NCI-H1694 (cell line): ENCODE measurements at places on chromosomes 6 and 20.

DNA sequence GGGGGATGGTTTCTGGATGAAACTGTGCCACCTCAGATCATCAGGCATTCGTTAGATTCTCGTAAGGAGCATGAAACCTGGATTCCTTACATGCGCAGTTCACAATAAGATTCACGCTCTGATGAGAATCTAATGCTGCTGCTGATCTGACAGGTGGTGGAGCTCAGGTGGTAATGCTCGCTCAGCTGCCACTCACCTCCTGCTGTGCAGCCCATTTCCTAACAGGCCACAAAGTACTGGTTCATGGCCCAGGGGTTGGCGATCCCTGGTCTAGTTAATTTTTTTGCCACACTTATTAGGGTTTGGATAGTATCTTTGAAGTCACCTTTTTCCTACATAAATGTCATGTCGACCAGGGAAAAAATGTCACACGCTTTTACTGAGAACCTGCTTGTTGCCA lies 96.8 kb upstream of the MLIP start:
- DNase-seq: no peak

DNA sequence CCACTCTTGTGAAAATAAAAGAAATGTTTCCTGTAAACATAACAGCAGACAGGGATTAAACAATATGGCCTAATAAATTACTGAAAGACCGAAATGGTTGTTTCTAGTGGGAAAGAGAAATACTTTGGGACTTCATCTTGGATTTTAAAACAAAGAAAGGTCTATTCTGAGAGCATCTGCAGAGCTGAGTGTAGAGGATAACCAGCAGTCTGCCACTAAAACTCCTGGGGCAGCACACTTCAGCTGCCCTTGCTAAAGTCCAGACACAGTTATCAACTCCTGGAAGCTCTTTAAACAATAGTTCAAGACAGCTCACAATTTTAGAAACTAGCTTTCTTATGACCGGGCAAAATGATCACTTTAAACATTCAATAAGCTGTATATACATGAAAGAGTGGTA lies 38.6 kb downstream of the AKIRIN2 start:
- DNase-seq: no peak

GRCh38 chr6:157381631-157382621 lies 936 bp downstream of the ZDHHC14 start:
- no peak for DNase-seq

DNA sequence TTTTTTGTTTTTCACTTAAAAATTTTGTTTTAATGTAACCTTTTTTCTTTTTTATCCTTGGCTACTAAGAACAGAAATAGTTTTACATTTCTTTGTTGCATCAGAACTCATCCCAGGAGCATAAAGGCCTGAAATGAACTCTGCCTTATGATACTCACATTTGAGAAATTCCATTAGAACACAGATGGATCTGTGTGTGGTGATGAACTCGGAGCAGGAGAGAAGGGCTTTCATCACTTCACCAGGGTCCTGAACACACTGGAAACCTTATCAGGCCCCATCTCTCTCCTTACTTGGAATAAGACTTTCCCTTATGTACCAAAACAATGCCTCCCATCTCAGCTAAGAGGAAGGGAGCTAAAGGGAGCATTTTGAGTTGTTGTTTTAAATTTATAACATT lies 139.4 kb downstream of the PHF3 start:
- DNase-seq: no peak

GRCh38 chr6:122806291-122806690 lies 17.2 kb downstream of the SMPDL3A start:
- no peak for DNase-seq

DNA sequence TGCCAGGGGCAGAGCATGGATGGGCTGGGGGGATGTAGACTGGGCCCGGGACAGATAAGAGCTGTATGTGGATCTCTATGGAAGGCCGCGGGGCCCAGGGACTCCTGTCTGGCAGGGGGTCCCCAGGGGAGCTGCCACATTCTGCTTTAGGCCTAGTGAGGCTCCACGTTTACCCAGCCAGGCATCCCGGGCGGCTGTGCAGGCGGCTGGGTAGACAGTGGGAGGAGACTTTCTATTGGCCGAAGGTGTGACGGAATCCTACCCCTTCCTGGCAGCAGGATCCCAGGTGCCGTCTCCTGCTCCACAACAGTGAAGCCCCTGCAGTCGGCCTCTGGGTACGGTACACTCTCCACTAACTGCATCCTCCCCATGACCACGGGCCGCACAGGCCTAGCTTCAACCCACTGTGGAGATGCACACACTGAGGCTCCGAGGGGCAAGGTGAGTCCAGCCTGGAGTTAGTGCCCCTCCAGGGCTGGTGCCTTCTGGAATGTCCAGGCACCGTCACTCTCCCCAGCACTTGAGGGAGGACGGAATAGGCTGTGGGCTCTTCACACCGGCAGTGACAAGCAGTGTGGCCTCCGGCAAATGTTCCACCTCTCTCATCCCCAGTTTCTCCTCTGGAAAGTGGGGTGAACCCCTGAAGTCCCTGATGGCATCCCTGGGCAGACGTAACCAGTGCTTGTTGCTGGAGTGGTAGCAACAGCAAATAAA lies 36.8 kb upstream of the ZBP1 start:
- DNase-seq: no peak

DNA sequence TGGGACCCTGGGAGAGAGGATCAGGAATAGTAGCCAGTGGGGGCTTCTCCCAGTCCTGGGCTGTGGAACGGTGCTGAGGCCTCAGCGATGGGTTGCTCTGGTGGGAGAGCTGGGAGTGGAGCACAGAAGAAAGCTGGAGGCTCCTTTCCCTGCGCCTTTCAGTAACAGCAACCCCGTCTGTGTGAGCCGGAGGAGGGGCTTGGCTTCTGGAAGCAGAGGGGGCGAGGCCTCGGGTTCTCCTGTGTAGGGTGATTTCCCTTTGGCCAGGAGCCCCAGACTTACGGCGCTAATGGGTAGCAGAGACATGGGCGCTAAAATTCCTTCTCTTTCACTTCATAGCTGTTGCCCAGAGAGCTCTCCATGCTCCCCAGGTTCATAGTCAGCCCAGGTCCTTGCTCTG lies 55.0 kb downstream of the DAAM2 start:
- no peak for DNase-seq

DNA sequence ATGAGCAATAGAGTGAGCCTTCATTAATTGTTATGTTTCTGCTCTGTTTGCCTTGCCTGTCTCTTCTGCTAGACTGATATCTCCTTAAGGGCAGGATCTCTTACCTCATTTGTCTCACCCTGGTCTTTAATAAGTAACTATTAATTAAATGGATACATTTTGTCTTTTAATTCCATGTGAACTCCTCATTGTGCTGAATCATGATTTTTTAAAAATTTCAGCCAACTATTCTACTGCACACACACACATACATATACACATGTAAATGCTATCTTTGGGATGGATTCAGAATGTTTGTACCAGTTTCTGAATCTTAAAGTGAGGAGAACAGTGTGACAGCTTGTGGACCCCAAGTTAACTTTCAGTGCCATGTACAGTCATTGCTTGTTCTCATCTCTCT lies 731.1 kb upstream of the MAP3K7 start:
- no peak for DNase-seq

- no peak for DNase-seq
These were observed 7.0 kb upstream of the DACT2 start for GRCh38 chr6:168326294-168327261.

- no peak for DNase-seq
These were observed 122.0 kb upstream of the SPTLC3 start for GRCh38 chr20:12886618-12887363.

DNA sequence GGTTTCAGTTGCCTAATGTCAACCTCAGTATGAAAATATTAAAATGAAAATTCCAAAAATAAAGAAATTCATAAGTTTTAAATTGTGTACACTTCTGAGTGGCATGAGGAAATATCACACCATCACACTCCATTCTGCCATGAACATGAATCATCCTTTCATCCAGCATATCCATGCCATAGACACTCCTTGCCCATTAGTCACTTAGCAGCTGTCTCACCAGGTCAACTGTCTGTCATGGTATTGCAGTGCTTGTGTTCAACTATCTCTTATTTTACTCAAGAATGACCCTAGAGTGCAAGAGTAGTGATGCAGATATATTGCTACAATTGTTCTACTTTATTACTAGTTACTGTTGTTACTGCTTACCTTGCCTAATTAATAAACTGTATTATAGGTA lies 712.4 kb downstream of the EPHA7 start:
- no peak for DNase-seq

GRCh38 chr6:31495580-31495979 lies 2.4 kb upstream of the MICB start:
- DNase-seq: no peak

DNA sequence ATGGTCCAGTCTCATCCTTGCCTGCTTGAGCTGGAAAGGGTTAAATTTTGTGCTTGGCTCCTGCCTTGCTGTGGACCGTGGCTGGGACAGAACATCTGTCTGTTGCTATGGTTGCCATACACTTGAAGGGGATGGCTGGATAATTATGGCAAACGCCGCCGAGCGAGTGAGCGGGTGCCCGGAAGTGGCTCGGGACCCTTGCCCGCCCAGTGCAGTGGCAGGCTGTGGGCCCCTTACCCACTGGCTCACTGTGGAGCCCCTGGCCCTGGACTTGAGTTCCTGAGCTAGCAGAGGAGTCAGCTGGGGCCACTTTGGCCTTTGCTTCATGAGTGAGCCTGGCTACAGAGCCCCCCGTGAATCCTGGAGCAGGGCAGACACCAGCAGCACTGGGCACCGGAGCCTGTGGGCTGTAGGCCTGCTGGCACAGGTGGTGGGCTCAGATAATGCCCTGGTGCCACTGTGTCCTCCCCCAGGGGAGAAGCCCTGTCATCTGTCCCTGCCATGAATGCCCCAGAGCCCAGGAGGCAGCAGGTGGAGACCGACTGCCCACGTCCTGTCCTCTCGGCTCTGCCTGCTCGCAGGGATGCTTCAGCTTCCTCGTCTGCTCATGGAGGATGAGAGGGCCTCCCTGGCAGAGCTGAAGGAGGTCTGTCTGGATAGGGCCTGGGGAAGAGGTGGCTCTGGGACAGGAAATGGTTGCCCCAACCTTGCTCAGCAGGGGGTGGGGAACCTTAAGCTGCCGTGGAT lies 25.5 kb upstream of the NOL4L start:
- no peak for DNase-seq

- DNase-seq: no peak
These were observed 66.8 kb downstream of the CDK19 start for GRCh38 chr6:110748453-110748852.

GRCh38 chr6:139452148-139452876 lies 77.9 kb upstream of the CITED2 start:
- no peak for DNase-seq

DNA sequence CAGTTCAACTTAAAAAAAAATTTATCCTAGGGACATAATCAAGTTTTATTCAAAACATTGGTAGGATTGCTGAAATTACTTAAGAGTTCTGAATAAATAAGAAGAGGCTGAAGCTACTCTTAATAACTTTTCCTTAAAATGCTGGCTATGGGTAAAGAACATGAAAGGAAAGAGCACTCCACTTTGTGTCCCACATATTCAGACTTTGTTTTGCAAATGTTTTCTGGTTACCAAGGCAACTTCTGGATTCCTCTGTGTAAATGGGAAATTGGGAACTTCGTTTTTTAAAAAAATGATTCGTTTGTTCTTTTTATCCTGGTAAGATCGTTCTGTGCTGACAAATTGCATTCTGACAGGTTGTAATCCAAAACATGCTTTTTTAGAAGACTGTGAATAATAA lies 115.0 kb downstream of the KIF6 start:
- DNase-seq: no peak

- DNase-seq: no peak
These were observed 48.1 kb downstream of the SLC24A3 start for GRCh38 chr20:19260412-19261090.

GRCh38 chr20:25750765-25751696 lies 54.4 kb upstream of the ZNF337 start:
- DNase-seq: no peak

DNA sequence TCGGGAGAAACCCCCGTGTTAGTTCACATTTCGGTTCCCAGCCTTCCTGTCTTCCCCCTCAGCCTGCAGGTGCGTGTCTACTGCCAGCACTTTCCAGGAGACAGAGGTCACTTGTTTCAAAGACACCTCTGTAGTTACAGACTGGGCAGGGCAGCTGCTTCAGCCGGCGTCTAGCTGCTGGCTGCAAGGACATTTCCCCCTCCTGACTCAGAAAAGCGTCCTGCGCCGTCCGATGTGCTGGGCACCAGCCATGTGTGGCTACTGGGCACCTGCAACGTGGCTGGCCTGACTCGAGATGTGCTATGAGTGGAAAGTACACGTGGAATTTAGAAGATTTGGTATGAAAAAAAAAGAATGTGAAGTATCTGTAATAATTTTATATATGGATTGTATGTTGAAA lies 37.6 kb downstream of the RRBP1 start:
- DNase-seq: no peak

GRCh38 chr6:119147101-119148053 lies 68.9 kb upstream of the FAM184A start:
- DNase-seq: no peak

GRCh38 chr20:38278131-38278530 lies 17.6 kb upstream of the KIAA1755 start:
- no peak for DNase-seq

GRCh38 chr6:123794799-123795198 lies 8.9 kb upstream of the NKAIN2 start:
- no peak for DNase-seq

DNA sequence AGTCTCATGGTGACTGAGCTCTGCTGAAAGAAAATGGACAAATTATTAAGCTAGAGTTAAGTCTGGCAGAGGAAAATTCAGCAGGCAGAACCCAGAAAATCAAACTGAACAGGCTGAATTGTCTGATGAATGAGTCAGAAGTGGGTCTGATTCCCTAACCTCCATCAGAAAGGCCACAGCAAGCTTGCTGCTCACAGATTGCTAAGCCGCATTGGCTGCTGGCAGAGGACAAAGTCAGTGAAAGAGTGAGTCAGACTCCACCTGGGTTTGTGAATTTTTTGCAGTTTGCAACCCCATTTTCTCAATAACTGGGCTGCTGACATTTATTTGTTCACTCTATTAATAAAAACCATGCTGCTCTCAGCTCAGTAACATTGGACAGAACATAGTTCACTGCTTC lies 191.3 kb downstream of the EPM2A start:
- DNase-seq: no peak

DNA sequence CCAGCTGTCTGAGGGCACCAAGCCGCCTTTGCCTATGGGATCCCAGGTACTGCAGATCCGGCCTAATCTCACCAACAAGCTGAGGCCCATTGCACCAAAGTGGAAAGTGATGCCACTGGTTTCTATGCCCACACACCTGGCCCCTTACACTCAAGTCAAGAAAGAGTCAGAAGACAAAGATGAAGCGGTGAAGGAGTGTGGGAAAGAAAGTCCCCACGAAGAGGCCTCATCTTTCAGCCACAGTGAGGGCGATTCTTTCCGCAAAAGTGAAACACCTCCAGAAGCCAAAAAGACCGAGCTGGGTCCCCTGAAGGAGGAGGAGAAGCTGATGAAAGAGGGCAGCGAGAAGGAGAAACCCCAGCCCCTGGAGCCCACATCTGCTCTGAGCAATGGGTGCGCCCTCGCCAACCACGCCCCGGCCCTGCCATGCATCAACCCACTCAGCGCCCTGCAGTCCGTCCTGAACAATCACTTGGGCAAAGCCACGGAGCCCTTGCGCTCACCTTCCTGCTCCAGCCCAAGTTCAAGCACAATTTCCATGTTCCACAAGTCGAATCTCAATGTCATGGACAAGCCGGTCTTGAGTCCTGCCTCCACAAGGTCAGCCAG lies 283.0 kb downstream of the TSHZ2 start:
- DNase-seq: no peak

GRCh38 chr20:41268402-41268801 lies 49.1 kb downstream of the ZHX3 start:
- DNase-seq: no peak
